Renal pelvis (tissue), 12 donors: ENCODE measurements at places on chromosomes 11 and 22. TPM values are rescaled to one million over a fixed set of nuclear protein-coding genes. Genes with fewer than 3 reads are reported as not detected.

GRCh38 chr22:22848364-22848866 is 39.2 kb upstream of the IGLL5 start:
- DNase-seq, result peak; percentile 51

GRCh38 chr22:48536541-48537342 is 1290.9 kb downstream of the BRD1 start:
- peak; percentile 51 for DNase-seq

DNA sequence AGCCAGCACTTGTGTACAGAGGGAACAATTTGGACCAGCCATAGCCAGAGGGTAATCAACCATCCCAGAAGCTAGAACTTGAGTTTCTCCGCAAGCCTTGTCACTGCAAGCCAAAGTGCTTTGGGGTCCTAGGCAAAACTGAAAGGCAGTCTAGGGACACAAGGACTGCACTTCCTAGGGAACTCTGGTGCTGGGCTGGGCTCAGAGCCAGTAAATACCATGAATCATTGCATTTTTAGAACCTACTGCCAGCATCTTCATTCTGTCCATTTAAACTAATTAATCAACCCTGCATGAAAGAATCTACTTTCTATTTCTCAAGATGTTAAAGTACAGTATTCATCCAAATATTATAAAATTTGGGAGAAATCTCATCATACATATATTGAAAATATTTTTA is 20.0 kb downstream of the PATE3 start:
- no peak for DNase-seq

The SCN2B gene
- 3.7 TPM for polyA plus RNA-seq

The UBQLN3 gene
- not detected for polyA plus RNA-seq

The LIF gene
- polyA plus RNA-seq, result 2.2 TPM

The UPK3A gene
- 2.4 TPM for polyA plus RNA-seq

The KDM2A gene
- polyA plus RNA-seq, result 88.0 TPM
